ENCODE measurements at places on chromosomes 12 and 14.

- no peak for DNase-seq
Measured at GRCh38 chr12:124150168-124150567, 144.7 kb upstream of the RFLNA start.

DNA sequence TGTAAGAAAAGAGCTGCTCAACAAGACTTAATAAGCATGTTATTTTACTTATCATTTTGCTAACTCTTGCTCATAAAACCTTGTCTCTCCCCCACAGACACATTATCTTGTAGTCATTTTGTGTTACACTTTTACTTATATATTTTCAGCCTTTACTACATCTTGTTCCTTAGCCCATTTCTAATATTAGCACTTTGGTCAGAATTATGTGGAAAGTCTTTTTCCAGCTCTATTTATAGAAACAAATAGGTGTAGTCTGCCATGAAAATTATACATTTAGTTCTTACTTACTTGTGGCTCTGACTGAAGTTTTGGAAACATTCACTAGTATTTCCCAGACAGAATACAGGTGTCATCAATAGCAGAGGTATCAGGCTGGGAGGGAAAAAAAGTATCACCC, 76.1 kb downstream of the TMEM116 start:
- DNase-seq = no peak

DNA sequence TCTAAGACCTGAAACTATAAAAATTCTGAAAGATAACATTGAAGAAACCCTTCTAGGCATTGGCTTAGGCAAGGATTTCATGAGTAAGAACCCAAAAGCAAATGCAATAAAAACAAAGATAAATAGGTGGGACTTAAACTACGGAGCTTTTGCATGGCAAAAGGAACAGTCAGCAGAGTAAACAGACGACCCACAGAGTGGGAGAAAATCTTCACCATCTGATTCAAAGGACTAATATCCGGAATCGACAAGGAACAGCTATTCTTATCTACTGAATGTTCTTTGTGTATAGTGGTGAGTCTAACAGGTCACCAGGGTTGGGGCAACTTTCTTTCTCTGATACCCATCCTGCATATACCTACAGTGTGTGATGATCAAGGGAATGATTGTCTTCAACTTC, 198.6 kb downstream of the CCDC91 start:
- DNase-seq = no peak

- peak; percentile 47 for DNase-seq
Measured at GRCh38 chr14:97393244-97393643, 596.1 kb downstream of the VRK1 start.

- DNase-seq = no peak
Measured at GRCh38 chr12:94769047-94769420, 118.7 kb upstream of the TMCC3 start.

- no peak for DNase-seq
Measured at GRCh38 chr12:50188875-50189575, 21.9 kb upstream of the CERS5 start.

- no peak for DNase-seq
Measured at GRCh38 chr12:108856170-108856427, 1.3 kb downstream of the SSH1 start.

Measured in CD4-positive, alpha-beta T cell treated with Interferon alpha-2 for 1 hour (primary cell).